Inflammatory macrophage treated with lipopolysaccharide for 1 hour (primary cell): ENCODE measurements at places on chromosomes 7 and 10.

GRCh38 chr7:132034748-132035416, 478.5 kb upstream of the PODXL start:
- DNase-seq, result no peak

- DNase-seq, result peak; percentile 68
These were observed 16.2 kb downstream of the KIFBP start for GRCh38 chr10:69004821-69005220.

- no peak for DNase-seq
These were observed 246.7 kb downstream of the GFRA1 start for GRCh38 chr10:116026315-116026714.

DNA sequence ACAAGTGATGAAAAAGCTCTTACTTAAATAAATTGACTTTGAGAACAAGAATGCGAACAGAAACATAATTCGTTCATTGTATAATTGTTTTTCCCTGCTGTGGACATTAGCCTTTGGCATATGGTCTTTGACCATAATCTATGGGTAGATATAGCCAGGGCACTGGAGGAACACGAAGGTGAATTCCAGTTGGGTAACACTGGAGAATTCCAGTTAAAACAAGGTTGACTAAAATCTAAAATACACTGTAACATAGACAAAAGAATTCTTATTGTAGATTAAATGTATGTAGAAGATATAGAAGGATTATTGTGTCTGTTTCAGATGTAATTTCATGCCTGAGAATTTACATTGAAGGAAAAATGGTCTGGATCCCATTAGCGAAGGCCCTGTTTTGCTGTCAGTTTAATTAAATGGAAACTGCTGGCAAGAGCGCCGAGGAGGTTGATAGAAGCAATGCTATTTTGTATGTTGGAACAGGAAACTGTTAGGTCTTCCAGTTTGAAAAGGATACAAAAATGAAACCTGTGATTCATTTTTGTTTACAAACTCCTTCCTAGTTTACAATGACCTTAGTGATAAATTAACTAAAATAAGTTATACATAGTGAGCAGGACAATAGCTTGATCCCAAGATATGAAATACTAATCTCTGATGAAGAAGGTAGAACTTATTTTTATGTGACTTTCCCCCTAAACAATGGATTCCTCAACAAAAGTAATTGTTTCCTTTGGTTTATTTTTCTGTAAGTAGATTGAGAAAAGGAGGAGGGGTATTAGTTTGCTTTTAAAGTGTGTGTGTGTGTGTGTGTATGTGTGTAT, 68.9 kb downstream of the ARID5B start:
- DNase-seq, result no peak

DNA sequence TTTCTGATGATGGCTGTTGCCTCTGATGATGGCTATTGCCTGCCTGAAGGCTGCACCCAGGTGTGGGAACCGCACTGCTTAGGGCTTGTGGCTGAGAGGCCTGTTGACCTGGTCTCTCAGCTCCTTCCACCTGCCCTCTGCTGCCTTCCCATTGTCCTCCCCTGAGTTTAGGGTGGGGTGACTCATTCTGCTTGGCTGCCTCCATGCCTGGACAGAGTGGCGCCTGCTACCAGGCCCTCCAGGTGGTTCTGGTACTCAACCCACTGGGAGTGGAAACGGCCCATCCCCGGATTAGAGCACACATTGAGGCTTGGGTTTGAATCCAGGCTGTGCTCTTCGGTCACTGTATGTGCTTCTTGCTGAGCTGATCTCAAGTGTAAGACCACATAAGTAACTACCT, 120.6 kb downstream of the SEM1 start:
- DNase-seq, result no peak

- DNase-seq, result no peak
These were observed 187.5 kb downstream of the WDR37 start for GRCh38 chr10:1243486-1244234.

DNA sequence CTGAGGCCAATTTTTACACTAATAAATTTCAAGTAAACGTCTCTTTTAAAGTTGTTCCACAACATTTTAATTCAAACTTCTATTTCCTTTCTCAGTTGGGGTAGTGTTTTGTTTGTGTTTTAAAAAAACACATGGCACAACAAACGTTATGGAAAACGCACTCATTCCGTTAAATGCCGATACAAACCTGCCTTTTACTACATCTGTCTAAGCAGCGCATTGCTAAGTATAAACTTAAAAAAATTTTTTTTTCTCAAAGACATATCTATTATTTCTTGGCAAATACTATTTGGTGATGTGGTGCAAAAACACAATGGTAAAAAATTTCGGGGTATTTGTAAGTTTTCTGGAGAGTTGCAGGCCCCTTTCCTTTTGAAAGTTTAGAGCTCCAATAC, 1.4 kb downstream of the SKIDA1 start:
- no peak for DNase-seq

GRCh38 chr7:15848362-15848761, 161.9 kb upstream of the MEOX2 start:
- no peak for DNase-seq

GRCh38 chr7:102140952-102141370, 145.7 kb upstream of the SH2B2 start:
- DNase-seq, result peak; percentile 61

- no peak for DNase-seq
These were observed 67.8 kb upstream of the PCBD1 start for GRCh38 chr10:70956029-70956759.

DNA sequence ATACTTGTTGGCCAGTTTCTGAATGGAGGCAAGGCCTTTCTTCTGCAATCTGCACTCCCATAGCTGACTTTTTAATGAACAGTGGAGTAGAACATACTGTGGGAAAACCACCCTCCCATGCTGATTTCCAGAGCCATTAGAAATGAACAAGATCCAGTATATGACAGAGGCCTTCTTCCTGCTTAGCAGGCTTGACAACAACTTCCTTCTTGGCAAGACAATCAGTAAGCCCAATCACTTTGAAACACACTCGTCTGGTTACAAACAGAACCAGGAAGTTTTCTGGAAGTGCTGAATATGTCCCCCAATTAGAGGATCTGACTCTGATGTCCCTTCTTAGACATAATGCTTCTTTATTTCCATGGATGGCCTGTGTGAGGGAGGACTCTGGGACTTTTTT, 103.4 kb downstream of the SAMD9 start:
- DNase-seq, result no peak

GRCh38 chr7:9029681-9030530, 596.5 kb downstream of the NXPH1 start:
- no peak for DNase-seq

- DNase-seq, result no peak
These were observed 16.9 kb downstream of the SVIL start for GRCh38 chr10:29617880-29618340.

GRCh38 chr10:5547931-5548660, 23.3 kb downstream of the CALML3 start:
- peak; percentile 16 for DNase-seq
